ENCODE measurements at places on chromosomes 7 and 10.
A peak's percentile ranks its signal among the peaks of the same experiment; 100 is the strongest.

DNA sequence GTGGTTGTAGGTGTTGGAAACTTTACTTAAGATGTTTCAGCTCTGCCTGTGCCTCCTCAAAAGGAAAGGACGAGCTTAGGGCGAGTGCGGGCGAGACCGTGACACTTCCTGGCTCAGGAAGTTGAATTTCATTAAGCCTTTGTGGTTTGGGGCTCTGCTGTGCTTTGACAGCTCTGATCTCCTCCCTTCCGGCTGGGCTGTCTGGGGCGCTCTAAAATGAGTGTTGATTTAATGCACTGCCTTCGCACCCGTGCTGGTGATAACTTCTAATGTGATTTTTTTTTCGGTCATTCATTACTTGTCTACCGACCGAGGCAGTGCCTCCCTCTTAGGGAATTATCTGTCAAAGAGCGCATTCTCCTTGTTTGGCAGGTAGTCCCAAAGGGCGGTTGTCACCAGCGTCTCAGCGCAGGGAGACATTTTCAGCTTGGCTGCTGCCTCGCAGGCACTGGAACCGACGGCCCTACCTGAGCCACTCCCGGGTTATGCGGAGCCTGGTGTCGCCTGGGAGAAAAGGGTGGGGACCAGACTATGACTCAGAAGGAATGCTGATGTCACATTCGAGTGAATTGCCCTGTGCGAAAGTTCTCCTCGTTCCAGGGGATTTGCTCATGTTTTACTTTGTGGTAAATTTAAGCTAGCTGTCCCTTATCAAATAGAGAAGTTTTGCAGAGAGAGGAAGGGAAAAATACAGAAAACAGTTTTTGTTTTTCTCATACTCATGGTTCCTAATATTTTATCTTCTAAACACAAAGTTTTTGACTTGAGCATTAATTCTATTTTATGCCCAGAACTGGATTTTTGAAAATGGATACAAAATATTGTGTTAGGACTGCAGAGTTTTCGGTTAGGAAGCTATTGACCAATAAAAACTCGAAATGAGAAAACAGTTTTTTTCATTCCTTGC lies 920 bp downstream of the TES start:
- peak; percentile 80 for DNase-seq

- no peak for DNase-seq
These were observed 19.0 kb upstream of the COL1A2 start for GRCh38 chr7:94375691-94376090.

DNA sequence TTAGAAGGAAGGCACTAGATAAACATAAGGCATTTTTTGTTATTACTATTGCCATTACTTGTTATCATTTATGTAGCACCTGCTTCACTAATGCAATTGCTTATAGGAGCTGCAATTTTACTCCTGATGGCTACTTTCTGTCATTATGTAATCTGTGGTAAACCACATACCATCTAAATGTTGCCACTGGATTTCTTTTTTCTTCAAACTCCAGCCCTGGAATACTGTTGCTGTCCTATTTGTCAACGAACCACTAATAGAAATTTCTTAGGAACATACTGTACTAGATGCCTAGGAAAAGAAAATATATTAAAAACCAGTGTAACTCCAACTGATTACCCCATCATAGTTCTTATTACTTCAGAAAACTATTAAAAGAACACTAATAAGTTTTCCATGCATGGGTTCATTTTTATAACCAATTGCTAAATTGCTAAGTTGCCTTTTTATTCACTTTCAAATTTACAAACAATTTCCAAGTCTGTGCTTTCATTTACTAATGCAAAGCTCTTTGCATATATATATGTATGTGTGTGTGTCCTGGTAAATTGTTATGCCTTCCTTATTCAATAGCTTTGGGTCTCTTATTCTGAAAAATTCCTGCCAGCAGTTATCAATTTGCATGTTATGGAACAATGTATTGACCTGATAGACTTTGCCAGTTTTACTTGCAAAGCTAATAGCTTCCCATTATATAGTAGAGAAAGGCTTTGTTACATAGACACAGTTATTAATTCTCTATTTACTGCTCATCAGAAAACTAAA lies 287.4 kb downstream of the EXOC4 start:
- DNase-seq = no peak

GRCh38 chr10:123274306-123275135 lies 120.3 kb downstream of the BUB3 start:
- no peak for DNase-seq

- DNase-seq = no peak
These were observed 1.7 kb downstream of the STN1 start for GRCh38 chr10:103916254-103916653.

GRCh38 chr10:80413271-80413996 lies 5.1 kb downstream of the PRXL2A start:
- DNase-seq = no peak

GRCh38 chr10:95350830-95351228 lies 60.0 kb upstream of the PDLIM1 start:
- DNase-seq = no peak

- no peak for DNase-seq
These were observed 200.6 kb downstream of the DIP2C start for GRCh38 chr10:488933-489215.

DNA sequence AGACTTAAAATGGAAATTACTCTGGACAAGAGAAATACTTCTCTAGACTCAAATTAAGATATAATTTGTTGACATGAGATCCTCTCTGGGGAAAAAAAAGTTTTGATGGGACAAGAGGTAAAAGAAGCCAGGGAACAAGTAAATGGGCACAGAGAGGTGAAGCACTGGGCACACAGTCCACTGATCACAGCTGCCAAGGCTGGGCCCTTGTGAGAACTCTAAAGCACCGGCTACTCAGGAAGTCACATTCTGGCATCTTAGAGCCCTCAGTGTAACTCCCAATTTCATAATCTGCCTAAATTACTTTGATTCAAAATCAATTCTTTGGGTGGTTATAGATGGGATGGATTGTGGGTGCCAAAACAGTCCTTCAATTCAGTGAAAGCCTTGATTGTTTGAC lies 123.2 kb upstream of the CACNA2D1 start:
- DNase-seq = no peak

GRCh38 chr10:21517134-21518031 lies 8.1 kb downstream of the SKIDA1 start:
- DNase-seq = peak; percentile 38

- no peak for DNase-seq
These were observed 967 bp upstream of the GLI3 start for GRCh38 chr7:42237811-42238541.

DNA sequence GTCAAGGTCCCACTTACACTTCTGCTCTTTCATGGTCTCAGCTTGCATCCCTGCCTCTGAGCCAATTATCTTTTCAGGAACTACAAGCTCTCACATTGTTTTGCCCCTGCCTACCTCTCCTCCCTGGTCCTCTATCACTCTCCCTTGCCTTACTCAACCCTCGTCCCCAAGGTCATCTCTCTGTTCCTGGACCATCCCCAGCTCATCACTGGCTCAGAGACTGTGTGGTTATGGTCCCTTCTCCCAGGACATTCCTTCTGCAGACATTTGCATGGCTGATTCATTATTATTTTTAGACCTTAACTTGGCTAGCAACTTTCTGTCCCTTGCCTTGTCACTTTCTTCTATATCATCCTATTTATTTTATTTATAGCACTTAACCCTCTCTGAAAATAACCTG lies 17.8 kb upstream of the GPAM start:
- no peak for DNase-seq

DNA sequence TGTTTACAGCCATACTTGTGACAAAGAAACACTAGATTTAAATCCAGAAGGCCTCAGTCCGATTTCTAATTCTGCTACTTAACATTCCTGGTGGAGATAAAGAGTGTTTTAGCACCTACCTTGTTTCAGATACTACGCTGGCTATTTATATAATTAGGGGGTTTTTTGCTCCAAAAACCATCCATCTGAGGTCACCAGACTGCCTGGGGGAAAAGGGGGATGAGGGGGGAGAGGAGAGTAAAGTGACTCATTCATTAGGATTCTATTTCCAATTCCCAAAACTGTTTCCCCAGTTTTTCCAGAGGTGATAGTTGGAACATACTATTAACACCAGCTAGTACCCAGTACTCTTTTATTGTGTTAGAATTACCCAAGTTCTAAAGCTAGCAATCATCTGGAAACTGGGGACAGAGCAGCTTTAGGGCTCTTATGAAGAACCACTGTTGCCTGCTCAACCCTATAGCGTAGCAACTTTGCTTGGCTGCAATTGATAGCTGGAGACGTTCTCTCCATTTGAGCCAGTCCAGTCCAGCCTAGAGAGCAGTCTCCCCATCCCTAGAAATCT lies 6.6 kb downstream of the GCC1 start:
- no peak for DNase-seq

DNA sequence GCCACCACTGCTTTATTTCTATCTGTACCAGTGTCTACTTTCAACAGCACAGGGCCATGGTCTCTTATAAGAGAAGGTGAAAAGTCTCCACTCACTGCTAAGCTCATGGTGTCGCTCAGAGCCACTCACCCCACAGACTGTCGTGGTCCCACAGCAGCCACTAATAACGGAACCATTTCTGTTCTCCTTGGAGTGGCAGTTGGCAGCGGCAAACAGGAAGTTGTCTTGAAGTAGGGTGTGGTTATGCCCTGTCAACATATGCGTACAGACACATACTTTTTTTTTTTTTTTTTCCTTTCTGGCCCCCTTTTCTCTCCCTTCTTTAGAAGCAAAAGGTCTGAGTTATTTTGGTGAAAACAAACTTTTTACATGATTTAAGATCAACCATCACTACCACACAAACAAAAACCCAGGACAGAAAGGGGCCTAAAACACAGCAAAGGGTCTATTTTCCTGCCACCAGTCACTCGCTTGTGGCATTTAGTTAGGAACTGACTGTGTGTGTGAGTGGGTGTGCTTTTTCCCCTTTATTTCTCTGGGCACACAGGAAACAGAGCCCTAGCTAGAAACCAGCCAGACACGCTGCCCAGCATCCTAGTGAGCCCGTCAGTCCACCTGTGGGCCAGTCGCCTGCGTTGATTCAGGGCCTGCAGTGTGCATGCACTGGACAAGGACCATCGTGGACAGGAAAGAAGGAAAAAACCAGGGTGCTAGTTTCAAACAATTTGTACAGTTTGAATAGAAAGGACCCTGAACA lies 96.7 kb upstream of the EFCAB10 start:
- peak; percentile 81 for DNase-seq

- DNase-seq = no peak
These were observed 243.8 kb upstream of the ETV1 start for GRCh38 chr7:14233076-14233867.

- no peak for DNase-seq
These were observed 259.4 kb downstream of the SDK1 start for GRCh38 chr7:3560495-3560894.

DNA sequence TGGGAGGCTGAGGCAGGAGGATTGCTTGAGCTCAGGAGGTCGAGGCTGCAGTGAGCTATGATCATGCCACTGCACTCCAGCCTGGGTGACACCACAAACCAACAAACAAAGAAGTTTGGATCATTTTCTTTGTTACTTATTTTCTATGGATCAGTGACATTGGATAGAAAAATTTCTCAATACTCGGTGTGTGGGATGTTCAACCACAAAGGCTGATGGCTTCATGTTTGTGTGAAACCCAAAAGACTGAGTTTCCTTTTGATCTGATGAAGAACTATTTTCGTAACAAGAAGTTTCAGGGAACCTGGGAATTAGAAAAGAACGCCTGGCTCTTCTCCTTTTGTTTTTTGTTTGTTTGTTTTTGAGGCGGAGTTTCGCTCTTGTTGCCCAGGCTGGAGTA lies 104.0 kb downstream of the HOXA1 start:
- no peak for DNase-seq

DNA sequence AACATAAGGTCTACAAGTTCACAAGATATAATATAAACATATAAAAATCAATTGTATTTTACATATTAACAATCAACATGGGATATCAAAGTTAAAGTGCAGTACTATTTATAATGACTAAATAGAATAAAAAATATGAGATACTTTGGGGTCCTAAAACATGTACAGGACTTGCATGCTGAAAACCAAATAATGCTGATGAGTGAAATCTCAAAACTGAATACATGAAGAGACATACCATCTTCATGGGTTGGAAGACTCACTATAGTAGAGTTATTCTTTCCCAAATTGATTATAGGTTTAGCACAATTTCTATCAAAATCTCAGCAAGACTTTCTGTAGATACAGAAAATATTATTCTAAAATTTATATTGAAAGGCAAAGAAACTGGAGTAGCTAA lies 181.5 kb downstream of the LHFPL3 start:
- no peak for DNase-seq

GRCh38 chr7:39433550-39433949 lies 132.7 kb upstream of the YAE1 start:
- no peak for DNase-seq

- DNase-seq = no peak
These were observed 61.4 kb downstream of the SYPL1 start for GRCh38 chr7:106050746-106051117.

DNA sequence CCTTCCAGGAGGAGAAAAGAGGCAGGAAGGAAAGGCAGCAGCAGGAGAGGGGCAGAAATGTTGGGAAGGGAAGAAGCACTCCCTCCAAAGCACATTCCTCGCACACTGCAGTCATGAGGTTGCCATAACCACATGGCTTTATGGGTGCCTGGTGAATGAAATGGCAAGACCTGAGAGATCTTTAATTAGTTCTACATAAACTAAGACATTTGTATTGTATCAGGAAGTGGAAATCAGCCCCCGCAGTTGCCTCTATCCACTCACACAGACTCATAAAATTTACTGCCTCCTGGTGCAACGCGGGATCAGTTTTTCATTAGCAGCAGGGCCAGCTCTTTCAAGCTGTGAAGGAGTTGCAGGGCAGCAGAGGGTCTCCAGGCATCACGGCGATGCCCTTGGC lies 106.4 kb downstream of the COL13A1 start:
- no peak for DNase-seq

DNA sequence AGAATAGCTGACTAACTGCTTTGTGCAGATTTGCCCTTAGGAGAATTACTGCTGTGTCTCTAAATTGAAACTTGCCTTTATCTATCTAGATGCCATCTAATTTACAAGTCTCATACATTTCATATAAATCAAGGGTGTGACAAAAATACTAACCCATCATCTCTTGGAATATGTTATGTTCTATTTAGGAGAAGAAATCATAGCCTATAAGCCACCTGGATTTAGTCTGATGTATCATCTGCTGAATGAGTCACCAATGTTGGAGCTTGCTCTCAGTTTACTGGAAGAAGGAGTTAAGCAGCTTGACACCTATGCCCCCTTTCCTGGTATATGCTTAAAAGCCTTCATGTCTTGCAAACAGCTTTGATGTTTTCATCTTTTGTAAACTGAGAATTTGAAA lies 43.5 kb downstream of the NUP205 start:
- DNase-seq = no peak

- no peak for DNase-seq
These were observed 696.3 kb upstream of the C7orf33 start for GRCh38 chr7:147894271-147894670.

- no peak for DNase-seq
These were observed 109.9 kb downstream of the PFKFB3 start for GRCh38 chr10:6312636-6313035.

Measured in CD4-positive, alpha-beta memory T cell (primary cell).